ENCODE measurements at places on chromosomes 2 and 18.

GRCh38 chr2:213221957-213222356 lies 62.3 kb upstream of the SPAG16 start:
- DNase-seq = no peak

DNA sequence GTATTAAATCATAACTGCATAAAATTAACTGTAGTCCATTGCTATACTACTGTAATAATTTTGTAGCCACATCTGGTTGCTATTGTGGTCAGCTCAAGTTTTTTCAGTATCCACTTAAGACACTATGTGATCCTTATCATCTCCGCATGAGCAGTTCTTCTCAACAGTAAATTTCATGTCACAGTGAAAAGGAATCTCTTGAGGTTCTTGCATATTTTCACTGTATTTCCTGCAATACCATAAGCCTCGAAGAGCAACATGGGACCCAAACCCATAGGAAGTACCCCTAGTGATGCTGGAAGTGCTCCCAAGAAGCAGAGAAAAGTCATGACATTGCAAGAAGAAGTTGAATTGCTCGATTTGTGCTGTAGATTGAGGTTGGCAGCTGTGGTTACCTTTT lies 86.7 kb downstream of the LDLRAD4 start:
- no peak for DNase-seq

- no peak for DNase-seq
Observed at GRCh38 chr18:22132258-22132657, 37.1 kb upstream of the GATA6 start.

- DNase-seq = no peak
Observed at GRCh38 chr18:36365836-36366775, 68.6 kb downstream of the FHOD3 start.

- no peak for DNase-seq
Observed at GRCh38 chr2:150075831-150076230, 411.6 kb downstream of the RND3 start.

Measured in right renal pelvis (tissue), 4 donors.